Tracheal epithelial cell (primary cell): ENCODE measurements at places on chromosomes 2 and 18. TPM values are rescaled to one million over a fixed set of nuclear protein-coding genes. Genes with fewer than 3 reads are reported as not detected.

Gene BOLL
- not detected in 2 replicates for total RNA-seq

Gene MYO3B
- total RNA-seq: 0.85 and 2.9 TPM in 2 replicates

Gene SLC30A3
- not detected in 2 replicates for total RNA-seq

Gene LRRTM4
- total RNA-seq: not detected in 2 replicates

Gene C2orf80
- total RNA-seq: not detected in 2 replicates

Gene TCF7L1
- total RNA-seq: 0.64 and 1.7 TPM in 2 replicates

Gene COL6A3
- total RNA-seq: 0.21 and 0.72 TPM in 2 replicates

Gene MAPK4
- 0.48 TPM in 1 of 2 replicates, not detected in the other for total RNA-seq

Gene CENPA
- 4.8 TPM in 1 of 2 replicates, not detected in the other for total RNA-seq

Gene EGR4
- total RNA-seq: not detected in 2 replicates

Gene CCL20
- 2.6 and 158 TPM in 2 replicates for total RNA-seq

Gene UPP2
- total RNA-seq: not detected in 2 replicates

Gene DRC1
- 0.21 and 0.24 TPM in 2 replicates for total RNA-seq

Gene TTC21B
- total RNA-seq: 11.9 and 15.7 TPM in 2 replicates

Gene METTL4
- 4.1 and 11.5 TPM in 2 replicates for total RNA-seq

Gene ASXL3
- under 0.01 and 0.72 TPM in 2 replicates for total RNA-seq

Gene EMILIN1
- total RNA-seq: 0.21 and 0.24 TPM in 2 replicates

Gene CTAGE1
- not detected in 2 replicates for total RNA-seq

Gene FAP
- total RNA-seq: 0.85 and 2.7 TPM in 2 replicates

Gene CAPN14
- total RNA-seq: 2.2 and 6.8 TPM in 2 replicates

Gene PRKAG3
- total RNA-seq: not detected in 2 replicates

Gene ABCG5
- not detected in 2 replicates for total RNA-seq

Gene RAB31
- 34.5 and 59.5 TPM in 2 replicates for total RNA-seq

Gene PID1
- total RNA-seq: 4.3 and 5.8 TPM in 2 replicates

Gene GNLY
- not detected in 2 replicates for total RNA-seq

Gene ECEL1
- not detected in 2 replicates for total RNA-seq
